ENCODE measurements at places on chromosomes 4 and X.

- DNase-seq, result no peak
These were observed 30.7 kb upstream of the TMPRSS11E start for GRCh38 chr4:68416591-68416990.

DNA sequence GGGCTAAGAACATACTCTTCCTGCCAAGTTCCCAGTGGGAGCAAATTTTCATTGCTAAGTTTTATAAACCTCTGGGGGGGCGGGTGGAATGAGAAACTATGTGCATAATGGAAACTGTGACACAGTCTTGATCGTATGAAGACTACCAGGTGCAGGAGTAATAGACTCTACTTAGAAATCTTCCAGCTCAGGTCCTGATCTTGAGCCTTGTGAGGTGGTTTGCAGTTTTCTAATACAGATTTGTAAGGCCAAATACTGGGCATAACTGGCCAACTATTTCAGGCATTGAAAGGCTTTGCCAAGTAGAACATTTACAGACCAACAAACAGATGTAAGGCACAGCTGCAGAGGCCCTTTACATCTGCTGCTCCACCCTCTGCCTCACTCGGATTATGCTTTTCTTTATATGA is 89.7 kb upstream of the CBR4 start:
- DNase-seq, result no peak

GRCh38 chrX:11600578-11600977 is 65.1 kb downstream of the ARHGAP6 start:
- DNase-seq, result no peak

DNA sequence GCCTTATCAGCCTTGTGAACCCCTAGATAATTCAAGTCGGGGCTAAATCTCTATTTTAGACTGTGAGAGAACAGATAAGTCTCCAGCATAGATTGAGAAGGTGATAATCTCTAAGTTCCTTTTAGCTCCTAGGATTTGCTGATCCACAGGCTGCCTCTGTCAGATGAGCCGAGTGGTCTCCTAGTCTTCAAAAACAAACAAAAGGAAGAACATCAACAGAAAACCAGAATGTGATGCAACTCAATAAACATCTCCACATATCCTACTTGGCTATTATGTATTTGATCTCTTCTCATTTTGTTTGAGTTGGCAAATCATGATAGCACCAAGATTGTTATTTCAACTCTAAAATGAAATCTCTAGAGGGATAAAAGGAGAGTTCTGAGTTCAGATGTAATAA is 88.4 kb upstream of the SLC7A11 start:
- DNase-seq, result no peak

- DNase-seq, result peak; percentile 68
These were observed 143.5 kb upstream of the GALNT7 start for GRCh38 chr4:173025131-173025530.

GRCh38 chr4:184825896-184826690 is at the start of gene ACSL1:
Gene ACSL1 (minus strand): TSS chr4:184825968. CDS start chr4:184803514, 22,454 bp downstream.
- DNase-seq, result peak; percentile 90

DNA sequence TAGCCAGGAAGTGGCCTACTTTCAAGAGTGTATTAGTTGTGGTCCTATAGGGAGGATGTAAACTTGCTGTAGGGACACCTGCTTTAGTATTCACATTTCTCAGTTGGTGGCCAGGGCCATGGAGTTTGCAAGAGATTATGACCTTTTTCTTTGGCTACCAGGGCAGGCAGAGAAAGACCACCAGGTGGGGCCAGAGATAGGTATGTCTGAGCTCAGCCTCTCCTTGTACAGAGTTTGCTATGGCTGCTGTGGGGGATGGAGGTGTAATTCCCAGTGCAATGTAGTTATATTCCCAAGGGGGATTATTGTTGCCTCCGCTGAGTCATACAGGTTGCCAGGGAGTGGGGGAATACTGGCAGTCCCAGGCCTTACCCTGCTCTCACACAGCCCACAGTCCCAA is 26.3 kb upstream of the DACH2 start:
- no peak for DNase-seq

All from Ammon's horn (tissue), 1 donor.